CD4-positive, alpha-beta T cell treated with Interleukin-15 for 4 hours (primary cell): ENCODE measurements at places on chromosomes 5 and 9.

DNA sequence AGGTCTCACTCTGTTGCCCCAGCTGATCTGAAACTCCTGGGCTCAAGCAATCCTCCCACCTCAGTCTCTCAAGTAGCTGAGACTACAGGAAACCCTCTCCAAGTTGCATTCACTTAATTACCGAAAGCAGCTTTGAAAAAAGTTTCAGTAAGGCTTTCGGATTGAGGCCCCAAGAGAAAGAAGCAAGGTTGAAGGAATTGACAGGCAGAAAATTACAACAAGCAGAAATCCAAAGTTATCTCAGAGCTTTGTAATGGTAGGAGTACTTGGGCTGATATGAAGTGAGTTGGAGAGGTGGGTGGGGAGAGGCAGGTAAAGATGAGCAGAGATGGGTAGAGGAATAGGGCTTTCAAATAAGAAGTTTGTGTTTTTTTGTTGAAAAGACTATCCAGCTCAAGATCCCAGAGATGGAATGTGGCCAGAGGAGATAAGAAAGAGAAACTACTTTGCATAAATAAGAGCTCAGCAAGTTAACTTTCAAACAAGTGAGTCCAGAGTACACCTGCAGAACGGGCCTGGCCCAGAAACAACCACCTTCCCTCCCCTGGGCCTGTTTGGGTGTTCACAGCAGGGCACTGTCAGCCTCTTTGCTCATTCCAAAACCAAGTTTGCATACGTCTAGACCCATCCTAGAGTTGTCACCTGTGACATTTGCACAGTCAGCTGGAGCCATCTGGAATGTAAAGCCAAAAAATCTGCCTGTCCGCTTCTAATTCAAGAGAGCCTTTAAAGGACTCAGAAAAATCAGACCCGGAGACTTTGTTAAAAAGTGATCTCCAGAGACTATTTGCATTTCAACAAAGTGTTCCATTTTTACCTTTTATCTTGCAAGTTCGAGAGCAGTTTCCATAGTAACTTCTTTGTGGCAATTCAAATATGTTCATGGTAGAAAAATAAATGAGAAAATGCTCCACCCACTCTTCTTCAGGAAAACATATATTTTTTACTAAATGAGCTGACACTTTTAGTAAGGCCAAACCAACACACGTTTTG, 2.2 kb upstream of the CLINT1 start:
- no peak for DNase-seq

DNA sequence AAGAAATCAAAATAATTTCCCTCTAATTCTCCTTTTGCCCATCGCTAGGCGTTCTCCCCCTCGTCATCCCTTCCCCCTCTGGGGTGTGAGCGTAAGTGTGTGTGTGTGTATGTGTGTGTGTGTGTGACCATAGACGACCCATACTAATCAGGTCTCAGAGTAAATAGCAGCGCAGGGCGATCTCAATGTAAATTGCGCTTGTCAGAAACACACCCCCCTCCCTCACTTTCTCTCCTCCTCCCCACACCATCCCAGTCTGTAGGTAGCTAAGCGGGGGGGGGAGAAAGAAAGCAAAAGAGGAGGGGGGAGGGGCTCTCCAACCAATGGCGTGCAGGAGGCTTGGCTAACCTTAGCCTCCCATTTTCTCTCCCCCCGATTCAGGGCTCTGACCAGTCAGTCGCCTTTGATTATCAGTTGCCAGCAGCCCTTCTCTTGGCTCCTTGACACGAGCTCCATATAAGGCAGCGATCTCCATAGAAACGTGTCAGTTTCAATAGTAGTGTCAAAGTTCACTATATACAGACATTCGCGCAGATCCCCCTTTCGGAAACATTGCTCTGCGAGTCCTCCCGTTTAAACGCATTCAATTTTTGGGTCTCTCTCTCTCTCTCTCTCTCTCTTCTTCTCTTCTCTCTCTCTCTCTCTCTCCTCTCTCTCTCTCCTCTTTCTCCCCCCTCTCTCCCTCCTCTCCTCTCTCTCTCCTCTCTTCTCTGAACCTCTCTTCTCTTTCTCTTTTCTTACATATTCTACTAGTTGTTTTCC, at the start of gene NR2F1:
NR2F1 (plus strand) TSS at position 546 of the 762 bp plus-strand sequence. CDS start 1,802 bp downstream, outside the sequence.
- DNase-seq, result no peak

- DNase-seq, result no peak
These were observed 98.5 kb downstream of the ZCCHC7 start for GRCh38 chr9:37218800-37219425.

- DNase-seq, result no peak
These were observed 200.2 kb downstream of the SPATA31D1 start for GRCh38 chr9:82188817-82189216.

- peak; percentile 52 for DNase-seq
These were observed 7.1 kb upstream of the KLF9 start for GRCh38 chr9:70421272-70422180.

- peak; percentile 3 for DNase-seq
These were observed 89.5 kb downstream of the EPB41L4A start for GRCh38 chr5:112329419-112330090.

DNA sequence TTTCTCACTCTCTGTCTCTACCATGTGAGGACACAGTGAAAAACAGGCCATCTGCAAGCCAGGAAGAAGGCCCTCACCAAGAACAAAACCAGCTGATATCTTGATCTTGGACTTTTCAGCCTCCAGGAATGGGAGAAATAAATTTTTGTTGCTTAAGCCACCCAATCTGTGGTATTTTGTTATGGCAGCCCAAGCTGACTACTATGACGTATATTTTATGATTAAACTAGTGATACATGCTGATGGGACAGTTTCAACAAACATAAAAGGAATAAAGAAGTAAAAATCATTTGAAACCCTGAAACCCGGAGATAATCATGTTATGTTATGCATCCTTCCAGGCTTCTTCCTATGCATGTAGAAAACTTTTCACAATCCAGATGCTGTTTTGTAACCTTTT, 71.5 kb upstream of the ERBIN start:
- no peak for DNase-seq

DNA sequence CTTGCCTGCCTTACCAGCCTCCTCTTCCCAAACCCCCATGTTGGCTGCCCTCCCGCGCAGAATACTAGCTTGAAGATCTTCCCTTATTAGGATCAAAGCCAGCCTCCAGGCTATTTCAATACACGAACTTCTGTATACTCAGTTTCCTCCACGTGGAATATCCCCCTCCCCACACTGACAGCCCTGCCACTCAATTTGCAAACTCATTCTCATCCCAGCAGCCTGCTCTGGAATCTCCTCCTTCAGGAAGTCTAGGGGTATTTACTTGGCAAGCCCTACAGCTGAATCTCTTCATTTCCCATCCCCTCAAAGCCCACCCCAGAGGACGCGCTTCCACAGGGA, 157.0 kb upstream of the SMIM23 start:
- DNase-seq, result no peak

GRCh38 chr9:7910426-7911020, 110.9 kb upstream of the DMAC1 start:
- DNase-seq, result no peak

DNA sequence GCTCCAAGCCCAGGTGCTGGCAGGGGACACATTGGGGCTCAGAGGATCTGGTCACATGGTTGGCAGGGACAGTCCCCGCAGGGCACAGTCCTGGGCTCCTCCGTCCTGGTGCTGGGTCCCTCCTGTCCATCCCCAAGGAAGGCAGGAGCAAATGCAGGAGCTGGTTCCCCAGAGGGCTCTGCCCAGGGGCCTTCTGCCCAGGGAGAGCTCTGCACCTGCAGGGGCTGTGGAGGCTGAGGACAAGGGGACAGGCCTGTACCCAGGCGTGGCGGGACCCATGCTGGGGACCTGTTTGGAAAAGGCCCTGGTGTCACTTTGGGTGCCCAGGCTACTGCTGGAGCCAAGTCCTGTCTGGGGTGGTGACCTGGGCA, 7.2 kb downstream of the SPATA31E1 start:
- no peak for DNase-seq

- no peak for DNase-seq
These were observed 468.1 kb downstream of the SPATA31D1 start for GRCh38 chr9:82456642-82457041.

DNA sequence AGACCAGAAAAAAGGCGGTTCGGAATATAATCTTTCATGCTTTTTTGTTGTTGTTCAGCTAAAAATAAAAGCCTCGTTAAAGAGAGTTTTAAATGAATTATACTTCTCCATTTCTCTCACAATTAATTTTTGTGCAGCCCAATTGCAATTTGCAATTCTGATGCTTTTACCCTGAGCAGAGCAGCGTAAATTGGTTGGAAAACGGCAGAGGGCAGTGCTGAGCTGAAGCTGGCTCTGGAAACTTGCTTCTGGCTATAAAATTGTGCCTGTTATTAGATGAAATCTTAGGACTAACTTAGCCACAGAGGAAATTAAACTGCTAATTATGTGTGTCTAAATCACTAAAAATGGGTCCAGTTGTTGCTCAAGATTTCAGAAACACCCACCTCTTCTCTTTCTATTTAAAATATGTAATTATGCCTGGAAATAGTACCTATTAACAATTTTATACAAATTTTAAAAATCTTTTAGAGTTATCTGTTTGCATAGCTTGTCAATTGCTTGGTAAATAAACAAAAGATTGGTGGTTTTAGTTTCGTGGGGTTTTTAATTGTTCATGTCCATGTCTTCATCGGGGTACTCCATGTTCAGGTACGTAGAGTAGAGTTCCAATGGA, 441.8 kb upstream of the TLE4 start:
- peak; percentile 6 for DNase-seq

- no peak for DNase-seq
These were observed 4.7 kb downstream of the SKP2 start for GRCh38 chr5:36156619-36157018.

DNA sequence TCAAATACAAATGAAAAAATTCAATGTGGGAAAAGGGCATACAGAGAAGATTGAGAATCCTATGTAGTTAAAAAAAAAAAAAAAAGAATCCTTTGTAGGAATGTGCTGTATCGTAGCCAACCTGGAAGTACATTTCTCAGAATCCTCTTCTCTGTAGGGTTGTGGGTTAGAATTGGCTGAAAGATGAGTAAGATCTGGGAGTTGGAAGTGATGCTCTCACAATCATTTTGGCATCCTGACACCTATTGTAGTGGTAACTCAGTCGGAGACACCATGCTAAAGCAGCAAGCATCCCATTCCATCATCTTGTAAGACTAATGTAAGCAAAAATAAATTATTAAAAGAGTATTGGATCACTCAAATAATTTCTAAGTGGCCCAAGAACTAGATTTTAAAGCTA, 30.6 kb downstream of the MRPL22 start:
- DNase-seq, result no peak

GRCh38 chr5:14250084-14250695, 107.0 kb downstream of the TRIO start:
- no peak for DNase-seq

GRCh38 chr5:132747616-132748440, 602 bp downstream of the CCNI2 start:
- peak; percentile 44 for DNase-seq

GRCh38 chr5:131932235-131932634, 13.2 kb downstream of the MEIKIN start:
- no peak for DNase-seq

GRCh38 chr5:38680094-38680825, 123.8 kb upstream of the LIFR start:
- DNase-seq, result no peak

DNA sequence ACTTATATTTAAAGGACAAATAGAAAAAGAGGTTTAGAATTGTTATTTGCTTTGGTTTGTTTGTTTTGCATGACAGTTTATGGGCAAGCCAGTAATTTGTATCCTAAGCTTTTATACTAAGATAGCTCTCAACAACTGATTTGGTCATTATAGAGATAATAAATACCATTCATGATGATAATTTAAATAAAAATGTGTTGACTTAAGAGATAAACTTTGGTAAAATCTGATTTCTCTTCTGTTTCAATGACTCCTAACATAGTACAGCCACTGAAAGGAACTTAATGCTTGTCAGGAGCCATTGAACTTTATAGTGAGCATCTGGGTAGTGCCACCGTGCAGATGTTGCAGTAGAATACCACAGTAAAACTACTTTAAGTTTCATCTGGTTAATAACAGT, 160.7 kb upstream of the ACOT12 start:
- DNase-seq, result no peak

GRCh38 chr9:133275105-133276000, at the start of gene ABO:
Gene ABO, minus strand, starts transcription at chr9:133275201.
- no peak for DNase-seq

DNA sequence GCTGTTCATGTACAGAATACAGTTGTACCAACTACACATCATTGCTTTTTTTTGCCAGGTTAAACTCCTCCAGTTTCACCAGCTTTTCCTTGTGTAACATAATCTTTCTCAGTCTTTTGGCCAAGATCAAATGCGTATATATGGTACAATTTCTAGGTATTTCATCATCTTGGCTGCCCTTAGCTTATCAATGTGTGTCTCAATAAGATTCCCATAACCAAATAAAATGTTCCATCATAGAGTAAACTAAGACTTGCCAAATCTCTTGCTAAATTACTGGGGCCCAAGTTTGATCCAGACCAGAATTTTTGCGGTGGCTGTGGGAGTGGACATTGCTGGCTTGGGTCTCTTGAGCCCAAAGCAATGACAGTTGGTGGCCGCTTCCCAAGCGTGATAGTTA, 24.3 kb upstream of the ERBIN start:
- no peak for DNase-seq

GRCh38 chr9:109817846-109818472, 38.0 kb downstream of the PALM2AKAP2 start:
- DNase-seq, result peak; percentile 15

DNA sequence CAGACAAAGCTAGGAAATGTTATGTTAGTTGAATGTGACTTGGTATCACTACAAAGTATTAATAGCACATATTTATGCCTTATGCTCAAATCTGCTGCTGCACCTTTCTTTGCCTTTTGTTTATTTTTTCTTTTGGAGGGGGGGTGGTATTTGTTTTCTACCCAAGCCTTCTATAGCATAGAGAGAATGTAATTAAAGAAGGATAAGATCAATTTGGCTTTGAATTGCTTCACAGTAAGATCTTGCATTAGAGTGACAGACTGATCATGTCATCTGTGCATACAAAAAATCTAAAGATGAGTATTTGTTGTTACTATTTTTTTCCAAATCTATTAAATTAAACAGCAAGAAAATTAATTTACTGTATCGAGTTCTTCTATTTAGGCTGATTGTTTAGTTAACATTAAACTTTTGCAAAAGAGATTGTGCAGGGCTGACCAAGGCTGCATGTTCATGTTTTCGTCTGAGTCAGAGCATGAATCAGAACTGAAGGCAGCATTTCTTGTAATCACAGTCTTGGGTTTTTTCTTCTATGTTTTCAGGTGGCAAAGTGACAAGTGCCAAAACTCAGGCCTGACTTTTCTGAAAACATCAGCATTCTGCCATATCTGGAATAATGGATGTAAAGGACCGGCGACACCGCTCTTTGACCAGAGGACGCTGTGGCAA, 1007.1 kb upstream of the WWC1 start:
- DNase-seq, result no peak

DNA sequence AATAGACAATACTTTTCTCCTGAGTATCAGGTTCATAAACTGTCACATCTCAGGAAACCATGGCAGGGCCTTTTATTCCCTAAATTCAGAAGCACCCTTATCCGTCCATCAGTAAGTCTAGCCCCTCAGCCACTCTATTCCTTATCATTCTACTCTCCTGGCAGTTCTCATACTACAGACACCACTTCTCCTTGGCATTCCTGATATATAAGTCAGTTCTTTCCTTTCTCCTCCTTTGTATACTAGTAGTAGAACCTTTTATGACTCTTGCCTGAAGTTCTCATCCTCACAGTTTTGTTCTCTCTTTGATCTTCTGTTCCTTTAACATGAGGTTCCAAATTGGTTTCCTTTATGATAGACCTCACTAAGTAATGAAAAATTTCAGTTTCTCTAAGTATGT, 29.3 kb downstream of the GRAMD2B start:
- no peak for DNase-seq
